ENCODE measurements at places on chromosomes 5 and 9.

DNA sequence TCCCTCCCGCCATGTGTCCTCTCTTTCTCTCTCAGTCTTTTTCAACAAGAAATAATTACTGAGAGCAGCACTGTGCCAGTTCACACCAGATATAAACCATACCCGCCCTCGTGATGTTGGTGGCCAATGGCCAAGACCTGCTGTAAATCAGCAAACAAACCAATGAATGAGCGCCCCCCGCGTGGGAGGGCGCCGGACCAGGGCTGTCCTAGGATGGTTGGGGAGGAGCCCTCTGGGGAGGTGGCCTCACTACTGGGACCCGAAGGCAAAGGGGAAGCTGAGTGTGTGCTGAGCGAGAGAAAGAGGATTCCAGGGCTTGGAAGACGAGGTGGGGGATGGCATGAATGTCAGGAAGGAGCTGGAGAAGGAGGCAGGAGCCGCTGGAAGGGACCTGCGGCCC, 51.2 kb upstream of the BARHL1 start:
- no peak for DNase-seq

GRCh38 chr5:130206686-130207085, 302.4 kb downstream of the CHSY3 start:
- DNase-seq: no peak

DNA sequence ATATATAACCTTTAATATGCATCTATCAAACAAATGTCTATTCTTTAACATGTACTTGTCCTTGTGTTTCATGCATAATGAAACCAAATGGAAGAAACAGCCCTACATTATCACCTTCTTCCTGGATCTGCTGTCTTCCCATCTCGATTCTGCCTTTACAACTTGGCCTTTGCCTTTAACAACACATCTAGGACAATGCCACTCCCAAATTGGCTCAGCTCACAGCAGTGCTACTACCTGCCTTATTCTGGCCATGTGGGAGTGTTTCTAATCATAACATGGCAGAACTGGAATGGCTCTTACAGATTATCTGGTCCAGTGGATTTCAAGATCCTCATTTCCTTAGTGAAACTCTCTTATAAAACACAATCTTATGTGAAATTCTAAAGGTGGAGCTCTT, 176.5 kb downstream of the CARTPT start:
- DNase-seq: no peak

- DNase-seq: no peak
Observed at GRCh38 chr9:13900449-13900848, 413.5 kb downstream of the NFIB start.

GRCh38 chr9:121339437-121339836, 30.6 kb downstream of the STOM start:
- DNase-seq: no peak

- DNase-seq: no peak
Observed at GRCh38 chr9:105194234-105194633, 50.2 kb upstream of the SLC44A1 start.

DNA sequence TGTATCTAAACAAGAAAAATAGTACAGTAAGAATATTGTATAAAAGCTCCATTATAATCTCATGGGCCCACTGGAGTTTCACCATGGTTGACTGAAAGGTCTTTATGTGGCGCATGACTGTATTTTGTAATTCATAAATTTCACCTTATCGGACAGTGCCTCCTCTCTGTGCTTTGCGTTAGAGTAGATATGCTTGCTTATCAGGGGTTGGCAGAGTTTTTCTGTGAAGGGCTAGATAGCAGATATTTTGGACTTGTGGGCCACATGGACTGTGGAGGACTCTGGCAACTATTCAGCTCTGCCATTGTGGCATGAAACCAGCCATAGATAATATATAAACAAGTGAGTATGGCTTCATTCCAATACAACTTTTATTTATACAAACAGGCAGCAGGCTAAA, 23.2 kb downstream of the GAPVD1 start:
- no peak for DNase-seq

DNA sequence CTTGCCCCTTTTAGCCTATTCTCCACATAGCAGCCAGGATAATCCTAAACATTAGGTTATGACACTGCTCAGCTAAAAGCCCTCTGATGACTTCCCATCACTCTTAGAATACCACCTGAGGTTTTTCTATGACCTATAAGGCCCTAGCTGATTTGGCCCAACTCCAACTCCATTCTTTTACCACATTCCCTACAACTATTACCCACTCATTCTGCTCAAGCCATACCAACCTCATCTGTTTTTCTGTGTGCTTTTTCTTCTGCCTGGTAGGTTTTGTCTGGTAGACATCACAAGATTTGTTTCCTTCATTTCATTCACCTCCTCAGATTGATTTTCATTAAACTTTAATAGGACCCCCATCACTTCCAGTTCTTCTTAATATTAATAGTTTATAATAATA, 12.5 kb upstream of the FCHO2 start:
- DNase-seq: no peak

GRCh38 chr5:119343766-119344165, 12.1 kb upstream of the TNFAIP8 start:
- DNase-seq: no peak
